ENCODE measurements at places on chromosomes 7 and 10.

DNA sequence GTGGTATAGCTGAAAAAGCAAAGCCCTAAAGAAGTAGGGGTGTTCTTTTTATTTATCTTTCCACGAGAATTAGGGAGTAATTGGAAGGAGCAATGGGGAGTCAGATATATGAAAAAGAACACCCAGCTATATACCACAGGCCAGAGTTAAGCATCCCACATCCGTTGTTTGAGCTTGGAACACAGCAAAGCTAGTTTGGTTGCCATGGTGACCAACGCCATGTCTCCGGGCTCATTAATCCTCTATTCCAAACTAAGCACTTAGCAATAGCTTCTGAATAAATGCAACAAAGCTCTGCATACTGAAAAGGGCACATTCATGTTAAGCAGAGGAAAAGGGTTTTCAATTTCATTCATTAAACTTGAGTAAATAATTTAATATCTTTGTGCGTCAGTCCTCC, 23.5 kb downstream of the ASB4 start:
- peak; percentile 48 for DNase-seq

DNA sequence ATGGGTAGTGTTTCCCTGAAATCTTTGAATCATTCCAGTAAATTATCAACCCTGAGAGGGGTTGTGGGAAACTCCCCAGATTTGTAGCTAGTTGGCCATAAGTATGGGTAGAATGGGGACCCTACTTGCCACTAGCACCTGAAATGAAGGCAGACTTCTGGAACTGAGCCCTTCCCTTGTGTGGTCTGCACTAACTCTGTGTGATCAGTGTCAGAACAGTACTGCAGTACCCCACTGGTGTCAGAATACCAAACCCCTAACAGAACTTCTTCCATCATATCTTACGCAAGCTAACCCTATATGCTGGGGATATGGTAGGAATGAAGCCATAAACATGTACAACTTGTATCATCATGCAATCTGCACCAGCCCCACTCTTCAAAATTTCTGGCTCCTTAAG, 50.8 kb downstream of the ABI1 start:
- DNase-seq: no peak

DNA sequence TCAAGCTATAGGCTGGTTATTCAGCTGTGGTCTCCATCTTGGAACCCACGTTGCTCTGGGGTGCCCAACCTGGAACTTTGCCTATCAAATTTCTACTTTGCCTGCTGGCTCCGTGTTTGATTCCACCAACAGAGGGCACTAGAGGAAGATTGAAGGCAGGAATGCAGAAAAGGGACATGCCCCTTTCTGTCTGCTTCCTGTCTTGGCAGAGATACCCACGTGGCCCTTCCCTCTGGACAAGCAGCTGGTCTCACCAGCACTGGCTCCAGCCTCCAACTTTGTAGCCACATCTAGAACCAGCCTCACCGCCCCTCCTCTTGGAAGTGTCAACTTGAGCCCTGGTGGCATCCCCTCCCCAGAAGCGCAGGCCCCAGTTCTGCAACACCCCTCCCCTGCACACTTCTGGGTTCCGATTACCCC, 52.1 kb upstream of the ZNF438 start:
- peak; percentile 58 for DNase-seq

DNA sequence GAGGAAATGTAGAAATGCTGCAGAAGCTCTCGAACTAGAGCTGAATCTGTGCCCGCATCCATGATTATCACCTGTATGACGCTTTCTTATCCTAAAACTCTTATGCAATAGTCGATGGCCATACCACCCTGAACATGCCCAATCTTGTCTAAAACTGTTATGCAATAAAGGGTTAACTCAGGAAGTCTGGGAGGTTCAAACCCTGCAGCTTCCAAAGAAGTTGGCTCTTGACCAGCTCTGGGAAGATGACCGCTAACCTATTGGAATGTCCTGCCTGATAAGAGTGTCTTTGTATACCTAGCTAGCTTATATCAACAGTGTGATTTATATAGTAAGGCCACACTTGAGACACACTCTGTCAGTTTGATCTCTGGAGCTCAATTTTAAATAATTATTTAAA, 3.4 kb upstream of the C10orf88 start:
- no peak for DNase-seq

DNA sequence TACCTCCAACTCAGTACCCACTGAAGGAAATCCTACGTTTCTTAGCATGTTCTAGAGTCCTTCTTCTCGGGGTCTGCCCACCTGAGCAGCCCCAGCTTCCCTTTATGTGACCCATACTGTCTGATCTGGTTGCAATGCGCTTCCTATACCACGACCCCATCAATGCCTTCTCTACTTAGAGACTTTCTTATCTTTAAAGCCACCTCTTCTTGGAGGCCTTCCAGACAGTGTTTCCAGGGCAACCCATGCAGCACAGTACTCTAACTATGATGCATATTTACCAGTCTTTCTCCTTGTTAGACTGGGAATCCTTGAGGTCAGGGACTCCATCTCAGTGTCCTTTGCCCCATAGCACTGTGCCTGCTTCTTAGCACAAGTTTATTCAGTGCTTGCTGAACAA, 54.5 kb upstream of the SLF2 start:
- no peak for DNase-seq

GRCh38 chr7:128066858-128067257, 35.6 kb upstream of the LRRC4 start:
- no peak for DNase-seq

DNA sequence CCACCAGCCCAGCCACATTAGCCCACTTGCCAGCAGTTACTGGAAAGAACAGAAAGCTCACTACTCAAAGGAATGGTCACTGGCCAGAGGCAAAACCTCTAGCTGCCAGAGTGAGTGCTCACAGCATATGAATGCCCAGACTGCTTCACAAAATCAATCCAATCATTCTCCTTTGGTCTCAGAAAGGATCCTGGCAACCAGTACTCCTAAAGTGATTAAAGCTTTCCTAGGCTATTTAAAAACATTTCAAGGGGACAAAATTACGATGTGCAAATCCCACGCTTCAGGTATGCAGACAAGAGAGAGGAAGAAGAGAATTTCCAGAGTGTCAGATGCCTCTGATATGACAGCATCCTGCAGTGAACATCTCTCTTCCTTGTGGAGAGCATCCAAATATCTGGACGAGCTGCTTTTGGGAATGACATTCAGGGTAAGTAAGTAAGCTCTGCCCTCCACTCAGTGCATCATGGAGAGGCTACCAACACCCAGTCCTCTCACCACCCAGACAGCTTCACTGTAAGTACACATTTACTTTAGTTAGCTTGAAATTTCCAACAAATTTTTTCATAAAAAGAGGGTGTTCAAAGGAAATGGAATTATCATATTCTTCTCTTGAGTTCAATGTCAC, 25.1 kb downstream of the ICA1 start:
- no peak for DNase-seq

DNA sequence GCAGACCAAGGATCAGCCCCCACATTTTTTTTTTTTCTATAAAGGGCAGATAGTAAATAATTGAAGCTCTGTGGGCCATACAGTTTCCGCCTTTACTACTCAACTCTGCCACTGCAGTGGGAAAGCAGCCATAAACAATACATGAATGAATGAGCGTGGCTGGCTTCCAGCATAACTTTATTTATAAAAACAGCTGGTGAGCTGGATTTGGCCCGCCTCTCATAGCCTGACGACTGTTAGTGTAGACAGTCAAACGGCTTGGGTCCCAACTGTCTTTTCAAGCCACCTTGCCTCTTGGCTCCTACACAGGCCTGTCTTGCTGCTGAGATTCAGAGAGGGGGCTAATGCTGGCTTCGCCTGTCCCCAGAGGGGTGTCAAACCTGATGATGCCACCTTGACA, 169.8 kb upstream of the GPR26 start:
- DNase-seq: peak; percentile 4

DNA sequence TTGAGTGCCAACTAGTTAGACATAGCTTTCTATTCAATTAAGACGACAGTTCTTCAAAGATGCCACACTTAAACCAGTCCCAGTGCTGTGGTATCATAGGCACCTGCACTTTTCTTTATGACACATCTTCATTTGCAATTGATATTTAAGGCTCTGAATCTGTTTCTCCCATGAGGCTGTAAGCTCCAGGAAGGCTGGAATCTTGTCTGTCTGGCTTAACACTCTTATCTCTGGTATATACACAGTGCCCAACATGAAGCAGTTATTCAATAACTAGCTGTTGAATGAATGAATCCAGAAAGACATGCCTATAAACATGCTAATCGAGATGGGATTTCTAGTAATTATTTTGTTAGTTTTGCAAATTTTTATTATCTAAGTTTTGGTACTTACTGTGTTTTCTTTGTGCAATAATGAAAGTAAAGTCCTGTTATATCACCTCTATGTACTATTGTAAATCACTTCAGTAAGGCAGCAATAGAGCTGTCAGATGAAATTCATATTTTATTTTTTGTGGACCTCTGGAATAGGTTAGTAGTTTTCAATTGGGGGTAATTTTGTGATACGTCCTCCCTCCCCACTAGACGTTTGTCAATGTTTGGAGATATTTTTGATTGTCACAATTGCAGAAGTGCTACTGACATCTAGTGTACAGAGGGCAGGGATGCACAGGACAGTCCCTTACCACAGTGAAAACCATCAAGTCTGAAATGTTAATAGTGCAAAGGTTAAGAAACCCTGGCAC, 51.3 kb upstream of the STEAP4 start:
- peak; percentile 45 for DNase-seq

GRCh38 chr7:48419401-48419800, 248.1 kb downstream of the ABCA13 start:
- no peak for DNase-seq

DNA sequence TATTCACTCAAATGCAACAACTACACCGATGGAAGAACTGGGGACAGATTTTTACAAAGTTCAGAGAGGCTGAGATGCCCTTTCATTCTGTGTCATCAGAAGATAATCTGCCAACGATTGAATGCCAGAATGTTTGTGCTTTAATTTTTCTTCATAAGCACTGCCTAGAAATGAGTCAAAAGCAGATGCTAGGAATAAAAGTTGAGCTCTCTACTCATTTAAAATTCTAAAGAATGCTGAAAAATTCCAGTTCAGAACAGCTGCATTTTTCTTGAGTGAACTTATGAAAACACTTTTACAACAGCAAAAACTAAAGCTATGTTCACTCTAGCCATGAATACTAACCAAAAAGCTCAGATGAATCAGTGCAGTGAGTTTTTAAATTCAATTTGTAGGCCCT, 22.3 kb upstream of the FAM133B start:
- no peak for DNase-seq

Data from RPMI8226 (cell line).